ENCODE measurements at places on chromosomes 16 and 17.
A peak's percentile ranks its signal among the peaks of the same experiment; 100 is the strongest.

GRCh38 chr17:8739097-8739496 lies 5.5 kb downstream of the CCDC42 start:
- DNase-seq, result no peak

GRCh38 chr17:83086199-83086880 lies 6.9 kb downstream of the METRNL start:
- no peak for DNase-seq

- no peak for DNase-seq
Measured at GRCh38 chr17:62963296-62963695, 2.7 kb upstream of the TANC2 start.

- no peak for DNase-seq
Measured at GRCh38 chr16:64269756-64270155, 852.1 kb downstream of the CDH11 start.

- DNase-seq, result peak; percentile 78
Measured at GRCh38 chr17:37358098-37358829, 17.5 kb upstream of the C17orf78 start.

DNA sequence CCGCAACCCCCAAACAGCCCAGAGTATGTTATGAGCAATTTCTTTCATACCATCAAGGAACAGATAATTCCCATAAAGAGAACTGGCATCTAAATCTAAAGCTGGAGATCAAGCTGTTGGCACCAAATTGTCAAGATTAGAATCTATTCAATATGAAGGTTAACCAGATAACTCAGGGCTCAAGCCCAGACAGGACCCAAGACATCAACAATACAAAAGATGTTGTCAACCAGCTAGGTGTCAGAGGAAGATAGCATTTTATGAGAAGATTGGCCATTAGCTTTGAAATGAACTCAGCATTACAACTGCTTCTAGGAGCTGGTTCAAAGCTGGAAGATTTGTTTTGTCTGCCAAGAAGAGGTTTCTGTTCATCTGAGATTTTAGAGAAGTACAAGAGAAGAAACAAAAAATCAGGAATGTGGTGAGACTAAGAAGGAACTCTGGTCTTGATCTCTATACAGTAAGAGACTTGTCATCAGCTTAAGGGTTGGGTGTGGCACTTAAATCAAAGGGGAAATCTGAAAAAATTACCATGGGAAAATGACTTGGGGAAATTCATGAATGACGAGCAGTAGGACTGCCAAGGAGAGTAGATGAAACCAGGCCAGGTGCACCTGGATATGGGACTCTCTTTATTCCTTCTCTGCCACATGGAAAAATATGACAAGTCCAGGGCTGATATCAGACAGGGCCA lies 64.2 kb upstream of the COX10 start:
- DNase-seq, result no peak

- no peak for DNase-seq
Measured at GRCh38 chr17:8935191-8935590, 30.3 kb downstream of the PIK3R5 start.

DNA sequence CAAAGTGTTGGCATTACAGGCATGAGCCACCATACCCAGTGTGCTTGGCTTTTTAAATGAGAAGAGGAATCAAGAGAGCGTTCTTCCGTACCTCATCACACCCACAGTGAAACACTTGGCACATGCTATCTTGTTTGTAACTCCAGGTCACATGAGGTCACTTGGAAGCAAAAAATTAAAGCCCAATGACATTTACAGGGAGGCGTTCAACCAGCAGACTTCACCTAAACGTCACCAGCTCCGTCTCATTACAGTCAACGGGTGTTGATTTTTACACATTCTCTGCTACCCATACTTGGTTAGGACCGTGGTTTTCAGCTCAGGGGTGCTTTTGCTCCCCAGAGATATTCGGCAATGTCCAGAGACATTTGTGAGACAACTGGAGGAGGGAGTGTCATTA lies 127.0 kb downstream of the XYLT1 start:
- no peak for DNase-seq

- peak; percentile 60 for DNase-seq
Measured at GRCh38 chr16:83813823-83814658, 6.3 kb downstream of the HSBP1 start.

GRCh38 chr17:9644910-9645751 lies at the start of gene USP43:
TSS of gene USP43 (plus strand) at chr17:9645517. CDS start at chr17:9645633, 116 bp downstream.
- DNase-seq, result peak; percentile 21

DNA sequence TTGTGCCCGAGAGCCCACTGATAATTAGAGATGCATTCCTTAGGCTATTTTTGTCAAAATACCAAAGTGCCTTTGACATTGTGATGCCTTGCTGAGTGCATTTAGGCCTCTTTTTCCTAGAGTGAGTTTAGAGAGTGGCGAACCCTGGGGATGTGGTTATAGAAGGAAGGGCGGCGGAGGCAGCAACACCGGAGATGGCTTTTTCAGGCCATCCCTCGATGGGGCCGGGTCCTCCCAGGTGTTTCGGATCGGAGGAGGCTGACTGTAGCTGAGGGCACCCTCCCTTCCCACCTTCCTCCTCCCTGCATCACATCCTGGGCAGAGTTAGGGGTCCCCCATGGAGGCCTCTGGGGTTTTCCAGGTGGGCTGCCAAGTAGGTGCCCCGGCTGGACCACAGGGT lies 6.6 kb upstream of the SNAI3 start:
- no peak for DNase-seq

GRCh38 chr17:74379495-74380085 lies 12.3 kb downstream of the GPR142 start:
- peak; percentile 95 for DNase-seq

DNA sequence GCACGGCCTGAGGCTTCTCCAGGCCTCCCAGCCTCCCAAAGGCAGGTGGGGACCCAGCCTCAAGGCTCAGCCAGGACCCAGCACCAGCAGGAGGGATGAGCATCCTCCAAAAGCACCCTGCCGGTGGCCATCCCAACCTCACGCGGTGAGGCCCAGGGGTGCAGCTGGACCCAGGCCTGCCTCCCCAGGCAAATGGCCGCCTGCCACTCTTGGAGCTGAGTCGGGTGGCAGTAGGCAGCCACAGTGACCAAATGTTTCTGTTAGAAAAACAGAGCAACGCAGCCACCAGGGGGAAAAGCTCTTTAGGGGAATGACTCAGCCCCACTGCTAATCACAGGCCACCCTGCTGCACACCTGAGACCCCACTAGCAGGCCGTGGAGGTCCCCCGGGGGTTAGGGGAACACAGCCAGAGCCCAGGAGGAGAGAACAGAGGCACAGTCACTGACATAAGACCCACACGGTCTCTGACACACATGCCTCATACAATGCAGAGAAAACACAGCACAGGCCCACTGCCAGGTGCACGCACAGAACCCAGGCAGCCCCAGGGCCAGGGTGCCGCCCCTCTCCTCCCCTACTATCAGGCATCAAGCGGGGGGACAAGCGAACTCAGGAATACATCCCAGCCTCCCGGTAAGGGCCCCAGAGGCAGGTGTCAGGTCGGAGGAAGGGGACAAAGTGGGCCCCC lies 12.4 kb downstream of the BCAR1 start:
- no peak for DNase-seq

GRCh38 chr17:79220713-79221291 lies 146.2 kb downstream of the ENGASE start:
- DNase-seq, result no peak

DNA sequence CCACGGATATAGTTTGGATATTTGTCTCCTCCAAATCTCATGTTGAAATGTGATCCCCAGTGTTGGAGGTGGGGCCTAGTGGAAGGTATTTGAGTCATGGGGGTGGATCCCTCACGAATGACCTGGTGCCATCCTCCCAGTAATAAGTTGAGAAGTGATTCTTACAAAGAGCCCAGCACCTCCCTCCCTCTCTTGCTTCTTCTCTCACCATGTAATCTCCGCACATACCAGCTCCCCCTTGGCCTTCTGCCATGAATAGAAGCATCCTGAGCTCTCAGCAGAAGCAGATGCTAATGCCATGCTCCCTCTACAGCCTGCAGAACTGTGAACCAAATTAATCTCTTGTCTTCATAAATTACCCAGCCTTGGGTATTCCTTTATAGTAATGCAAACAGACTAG lies 41.9 kb upstream of the RBBP6 start:
- no peak for DNase-seq

DNA sequence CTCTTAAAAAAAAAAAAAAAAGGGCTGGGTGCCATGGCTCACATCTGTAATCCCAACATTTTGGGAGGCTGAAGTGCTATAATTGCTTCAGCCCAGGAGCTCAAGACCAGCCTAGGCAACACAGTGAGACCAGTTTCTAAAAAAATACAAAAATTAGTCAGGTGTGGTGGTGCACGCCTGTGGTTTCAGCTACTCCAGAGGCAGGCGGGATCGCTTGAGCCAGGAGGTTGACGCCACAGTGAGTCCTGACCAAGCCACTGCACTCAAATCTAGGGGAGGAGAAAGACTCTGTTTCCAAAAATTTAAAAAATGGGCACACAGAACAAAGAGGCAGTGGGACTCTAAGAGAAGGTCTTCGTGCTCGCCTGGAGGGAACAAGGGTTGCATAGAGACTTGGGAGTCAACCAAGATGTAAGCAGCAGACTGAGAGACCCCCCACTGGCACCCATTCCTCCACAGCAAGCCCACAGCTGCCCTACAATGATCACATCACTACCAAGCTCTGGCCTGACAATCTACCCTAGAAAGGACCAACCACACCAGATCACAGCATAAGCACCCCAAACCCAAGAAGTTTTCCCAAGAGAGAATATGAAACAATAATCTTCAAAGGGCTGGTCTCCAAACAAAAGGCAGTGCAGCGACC lies 121.6 kb downstream of the ANKRD11 start:
- DNase-seq, result no peak

DNA sequence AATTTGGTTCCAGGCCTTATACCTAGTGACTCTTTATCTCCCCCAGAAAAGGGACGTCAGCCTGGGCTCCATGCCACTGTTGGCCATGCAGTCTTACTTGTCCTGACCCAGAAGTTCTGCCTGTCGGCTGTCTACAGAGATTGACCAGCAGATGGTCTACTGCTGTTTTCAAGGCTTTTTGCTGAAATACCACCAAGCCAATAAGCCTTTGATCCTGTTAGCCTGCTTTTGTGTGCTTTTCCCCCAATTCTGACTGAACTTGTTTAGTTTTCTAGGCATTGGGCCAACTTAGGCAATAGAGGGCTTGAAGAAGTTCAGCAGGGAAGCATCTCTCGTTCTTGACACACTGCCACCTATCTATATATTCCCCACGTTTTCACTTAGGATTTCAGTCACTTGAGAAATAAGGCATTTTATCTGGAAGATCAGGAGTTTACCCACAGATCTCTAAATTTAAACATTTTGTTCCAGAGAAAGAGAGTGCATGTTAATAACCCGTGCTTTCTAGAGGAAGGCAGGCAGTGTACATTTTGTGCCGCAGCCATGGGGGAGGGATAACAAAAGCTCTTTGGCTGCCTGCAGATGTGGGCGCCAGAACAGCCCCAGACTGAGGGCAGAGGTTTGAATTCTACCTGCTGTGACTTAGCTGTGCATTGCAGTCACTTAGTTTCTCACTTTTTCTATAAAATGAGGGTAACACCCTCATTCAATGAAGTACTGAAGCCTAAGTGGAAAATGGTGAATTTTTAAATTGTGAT lies 12.3 kb upstream of the CARMIL2 start:
- DNase-seq, result no peak

GRCh38 chr17:65587534-65588180 lies 26.2 kb upstream of the AXIN2 start:
- no peak for DNase-seq

All from right hindlimb (tissue), 1 donor.